ENCODE measurements at places on chromosomes 3 and 15. TPM values are rescaled to one million over a fixed set of nuclear protein-coding genes. Genes with fewer than 3 reads are reported as not detected.

CD80 gene
- not detected for total RNA-seq

AMT gene
- total RNA-seq: 6.0 TPM

DNA sequence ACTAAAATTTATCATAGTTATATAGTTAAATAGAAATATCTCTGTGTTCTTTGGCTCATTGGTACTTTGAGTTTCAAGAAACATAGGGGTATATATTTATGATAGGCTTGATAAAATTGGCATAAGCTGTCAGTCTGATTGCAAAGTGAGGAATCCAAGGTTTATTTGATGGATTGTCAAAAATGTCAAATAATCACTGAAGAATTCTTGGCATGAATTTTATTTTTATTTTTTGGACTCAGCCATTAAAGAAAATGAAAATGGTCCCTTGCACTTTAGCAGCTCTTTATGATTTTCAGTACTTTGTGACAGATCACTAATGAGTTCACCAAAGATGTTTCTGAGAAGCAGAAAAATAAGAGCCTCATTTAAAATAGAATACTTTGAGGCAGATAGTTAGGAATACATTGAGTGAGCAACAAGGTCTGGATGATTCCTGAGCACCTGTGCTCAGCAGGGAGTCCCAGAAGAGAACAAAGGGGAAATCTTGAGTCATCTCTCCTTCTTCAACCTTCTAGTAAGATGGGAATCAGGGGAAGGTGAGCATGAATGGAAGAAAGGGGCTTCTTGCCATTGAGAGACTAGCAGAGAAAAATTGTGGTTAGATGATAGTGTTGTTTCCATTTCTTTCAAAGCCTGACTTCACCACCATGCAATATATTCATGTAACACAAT lies 85.3 kb upstream of the VEPH1 start:
- H3K4me3 ChIP-seq: no peak overlapping the region
- no peak overlapping the region for H3K27ac ChIP-seq
- no peak for DNase-seq

CD96 gene
- 0.23 TPM for total RNA-seq

DNA sequence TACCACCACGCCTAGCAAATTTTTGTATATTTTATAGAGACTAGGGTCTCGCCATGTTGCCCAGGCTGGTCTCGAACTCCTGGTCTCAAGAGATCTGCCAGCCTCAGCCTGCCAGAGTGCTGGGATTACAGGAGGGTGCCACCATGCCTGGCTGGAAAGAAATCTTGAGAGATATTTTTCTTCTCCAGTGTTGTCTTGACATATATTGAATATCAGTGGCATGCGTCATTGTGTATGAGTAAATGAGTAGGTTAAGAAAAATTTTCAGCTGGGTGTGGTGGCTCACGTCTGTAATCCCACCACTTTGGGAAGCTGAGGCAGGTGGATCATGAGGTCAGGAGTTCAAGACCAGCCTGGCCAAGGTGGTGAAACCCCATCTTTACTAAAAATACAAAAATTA lies 3.5 kb upstream of the PIF1 start:
- H3K27me3 ChIP-seq: no peaks in the 10 kb centered on the region
- peaks cover 19% of the 10 kb centered on the region for H3K4me1 ChIP-seq
- H3K27ac ChIP-seq: no peak overlapping the region
- no peaks in the 10 kb centered on the region for H3K36me3 ChIP-seq

DNA sequence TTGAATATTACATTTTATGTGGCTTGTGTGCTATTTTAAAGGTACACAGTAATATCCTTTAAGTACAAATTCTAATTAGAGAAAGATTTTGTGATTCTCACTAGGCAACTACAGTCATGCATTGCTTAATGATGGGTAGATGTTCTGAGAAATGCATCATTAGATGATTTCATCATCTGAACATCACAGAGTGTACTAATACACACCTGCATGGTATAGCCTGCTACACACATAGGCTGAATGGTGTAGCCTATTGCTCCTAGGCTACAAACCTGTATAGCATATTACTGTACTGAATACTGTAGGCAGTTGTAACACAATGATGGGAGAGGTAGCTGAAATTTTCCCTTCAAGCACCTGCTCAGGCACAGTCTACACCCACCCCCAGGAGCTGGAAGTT lies 217.4 kb upstream of the EOMES start:
- H3K27ac ChIP-seq: no peak overlapping the region
- H3K36me3 ChIP-seq: no peaks in the 10 kb centered on the region
- no peak for DNase-seq

GRCh38 chr15:81814882-81815455 lies 230.8 kb downstream of the MEX3B start:
- no peak overlapping the region for H3K27ac ChIP-seq
- no peaks in the 10 kb centered on the region for H3K27me3 ChIP-seq
- no peaks in the 10 kb centered on the region for H3K36me3 ChIP-seq
- peaks cover 1% of the 10 kb centered on the region for H3K4me1 ChIP-seq
- H3K4me3 ChIP-seq: no peak overlapping the region

GRCh38 chr15:78390826-78391225 lies 47.2 kb upstream of the IREB2 start:
- peak; percentile 24 for DNase-seq
- H3K4me1 ChIP-seq: peaks cover 12% of the 10 kb centered on the region
- H3K27me3 ChIP-seq: peaks cover 10% of the 10 kb centered on the region
- no peak overlapping the region for H3K27ac ChIP-seq
- H3K36me3 ChIP-seq: no peaks in the 10 kb centered on the region
- H3K4me3 ChIP-seq: no peak overlapping the region

- no peak overlapping the region for H3K4me3 ChIP-seq
- peaks cover 11% of the 10 kb centered on the region for H3K4me1 ChIP-seq
- peaks cover 9% of the 10 kb centered on the region for H3K27me3 ChIP-seq
- no peak overlapping the region for H3K27ac ChIP-seq
- no peaks in the 10 kb centered on the region for H3K36me3 ChIP-seq
Observed at GRCh38 chr15:69787791-69788190, 309.9 kb downstream of the TLE3 start.

SLC15A2 gene
- 0.92 TPM for total RNA-seq

DNA sequence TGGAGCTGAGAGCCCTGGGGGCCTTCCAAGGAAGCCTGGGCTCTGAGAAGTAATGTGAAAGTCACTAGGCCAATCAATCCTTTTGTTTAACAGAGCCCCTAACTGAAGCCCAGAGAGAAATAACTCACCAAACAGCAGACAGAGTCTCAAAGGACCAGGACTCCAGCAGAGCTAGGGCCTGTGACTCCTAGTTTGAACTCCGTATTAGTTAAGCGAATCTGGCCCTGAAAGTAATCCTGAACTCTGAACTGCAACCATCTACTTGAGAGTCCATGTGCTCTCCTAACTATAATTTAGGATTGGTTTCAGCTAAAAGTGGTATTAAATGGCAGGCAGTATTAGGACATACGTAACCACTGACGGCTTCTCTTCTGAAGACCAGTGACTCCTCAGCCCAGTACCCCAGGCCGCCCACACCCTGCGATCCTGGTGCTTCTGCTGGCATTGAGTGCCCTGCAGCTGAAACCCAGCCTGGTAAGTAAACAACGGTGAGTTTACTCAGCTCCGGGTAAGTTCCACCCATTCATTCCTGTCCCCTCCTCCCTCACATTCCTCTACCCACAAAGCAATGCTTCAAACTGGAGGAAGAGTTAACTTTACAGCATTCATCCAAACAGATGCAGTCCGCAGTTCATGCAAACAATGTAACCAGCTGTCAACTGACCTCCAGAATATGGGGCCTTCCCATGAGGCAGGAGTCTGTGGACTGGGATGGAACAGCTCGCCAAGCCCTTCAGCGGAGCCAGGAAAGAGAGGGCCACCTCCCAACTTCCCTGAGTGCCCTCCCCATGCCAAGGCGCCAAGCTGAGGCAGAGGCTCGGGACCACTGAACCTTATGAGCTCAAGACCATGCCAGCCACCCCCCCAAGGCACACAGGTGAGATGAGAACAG lies 7.3 kb downstream of the MYO5C start:
- H3K27ac ChIP-seq: peak overlapping the region; percentile 38
- no peaks in the 10 kb centered on the region for H3K36me3 ChIP-seq
- H3K4me3 ChIP-seq: no peak overlapping the region
- H3K4me1 ChIP-seq: peaks cover 16% of the 10 kb centered on the region

RBP2 gene
- not detected for total RNA-seq

GRCh38 chr3:127734754-127735473 lies 62.2 kb downstream of the ABTB1 start:
- H3K27me3 ChIP-seq: no peaks in the 10 kb centered on the region
- no peak for DNase-seq
- peak overlapping the region; percentile 40 for H3K4me3 ChIP-seq
- H3K36me3 ChIP-seq: peaks cover 1% of the 10 kb centered on the region
- H3K27ac ChIP-seq: peak overlapping the region; percentile 98

- no peak for DNase-seq
- H3K36me3 ChIP-seq: no peaks in the 10 kb centered on the region
- H3K4me1 ChIP-seq: peaks cover 23% of the 10 kb centered on the region
- no peaks in the 10 kb centered on the region for H3K27me3 ChIP-seq
Observed at GRCh38 chr3:150264561-150265279, 143.4 kb upstream of the TSC22D2 start.

DNA sequence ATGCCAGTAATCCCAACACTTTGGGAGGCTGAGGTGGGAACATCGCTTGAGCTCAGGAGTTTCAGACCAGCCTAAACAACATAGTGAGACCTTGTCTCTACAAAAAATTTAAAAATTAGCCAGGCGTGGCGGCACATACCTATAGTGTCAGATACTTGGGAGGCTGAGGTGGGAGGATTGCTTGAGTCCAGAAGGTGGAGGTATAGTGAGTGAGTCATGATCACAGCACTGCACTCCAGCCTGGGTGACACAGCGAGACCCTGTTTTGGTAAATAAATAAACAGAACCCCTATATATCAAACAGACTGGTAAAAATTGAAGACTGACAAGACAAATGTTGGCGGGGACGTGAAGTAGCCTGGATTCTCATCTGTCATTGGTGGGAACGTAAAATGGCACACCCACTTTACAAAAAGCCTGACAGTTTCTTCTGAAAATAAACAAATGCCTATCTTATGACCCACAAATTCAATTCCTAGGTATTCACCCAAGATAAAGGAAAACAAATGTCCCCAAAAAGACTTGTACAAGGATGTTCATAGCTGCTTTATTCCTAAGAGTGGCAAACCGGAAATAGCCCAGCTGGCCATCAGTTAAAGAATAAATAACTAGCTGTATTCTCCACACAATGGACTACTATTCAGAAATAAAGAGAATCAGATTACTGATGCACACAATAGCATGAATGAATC lies 47.0 kb upstream of the GK5 start:
- no peaks in the 10 kb centered on the region for H3K36me3 ChIP-seq
- no peaks in the 10 kb centered on the region for H3K27me3 ChIP-seq
- H3K4me1 ChIP-seq: peaks cover 19% of the 10 kb centered on the region
- no peak overlapping the region for H3K4me3 ChIP-seq

- H3K4me3 ChIP-seq: no peak overlapping the region
- no peak for DNase-seq
- H3K4me1 ChIP-seq: peaks cover 24% of the 10 kb centered on the region
- no peaks in the 10 kb centered on the region for H3K36me3 ChIP-seq
- H3K27me3 ChIP-seq: no peaks in the 10 kb centered on the region
- H3K27ac ChIP-seq: peak overlapping the region; percentile 4
Observed at GRCh38 chr3:7682822-7683229, 818.8 kb upstream of the LMCD1 start.

LMAN1L gene
- total RNA-seq: not detected

GOLGA8S gene
- total RNA-seq: 0.32 TPM

DNA sequence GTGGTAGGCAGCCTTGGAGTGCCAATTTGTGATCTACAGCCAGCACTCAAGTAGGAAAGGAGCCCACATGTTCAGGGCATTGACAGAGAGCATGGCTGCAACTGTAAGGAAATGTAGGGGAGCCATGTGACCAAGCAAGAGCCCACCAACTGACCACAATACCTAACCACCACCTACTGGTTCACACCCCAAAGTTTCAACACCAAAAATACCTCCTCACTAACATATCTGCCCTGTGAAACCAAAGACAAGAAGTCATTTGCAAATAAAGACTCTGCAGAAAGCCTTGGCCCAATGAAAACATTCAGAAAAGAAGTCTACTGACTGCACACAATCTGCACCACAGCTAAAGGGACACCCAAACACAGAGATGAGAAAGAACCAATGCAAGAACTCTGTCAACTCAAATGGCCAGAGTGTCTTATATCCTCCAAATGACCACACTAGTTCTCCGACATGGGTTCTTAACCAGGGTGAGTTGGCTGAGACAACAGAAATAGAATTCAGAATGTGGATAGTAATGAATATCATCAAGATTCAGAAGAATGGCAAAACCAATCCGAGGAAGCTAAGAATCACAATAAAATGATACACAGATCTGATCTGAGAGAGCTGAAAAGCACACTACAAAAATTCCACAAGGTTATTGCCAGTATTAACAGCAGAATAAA lies 40.6 kb downstream of the SLC9C1 start:
- H3K27me3 ChIP-seq: peaks cover 11% of the 10 kb centered on the region
- no peak overlapping the region for H3K4me3 ChIP-seq
- no peak overlapping the region for H3K27ac ChIP-seq
- no peaks in the 10 kb centered on the region for H3K4me1 ChIP-seq
- H3K36me3 ChIP-seq: peaks cover 2% of the 10 kb centered on the region
- no peak for DNase-seq

DNA sequence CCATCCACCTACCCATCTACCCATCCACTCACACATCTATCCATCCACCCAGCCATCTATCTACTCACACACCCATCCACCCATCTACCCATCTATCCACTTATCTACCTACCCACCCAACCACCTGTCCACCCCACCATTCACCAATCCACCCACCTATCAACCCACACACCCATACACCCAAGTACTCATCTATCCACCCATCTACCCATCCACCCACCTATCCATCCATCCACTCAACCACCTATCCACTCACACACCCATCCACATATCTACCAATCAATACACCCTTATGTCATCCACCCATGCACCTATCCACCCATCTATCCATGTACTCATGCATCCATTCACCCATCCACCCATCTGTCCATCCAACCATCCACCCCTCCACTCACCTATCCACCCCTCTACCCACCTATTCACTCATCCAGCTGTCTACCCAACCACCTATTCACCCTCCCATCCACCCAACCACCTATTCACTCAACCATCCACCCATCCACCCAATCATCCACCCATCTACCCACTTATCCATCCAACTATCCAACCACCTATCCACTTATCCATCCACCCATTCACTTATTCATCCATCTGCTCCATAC lies 109.8 kb downstream of the CHSY1 start:
- H3K4me3 ChIP-seq: no peak overlapping the region
- H3K36me3 ChIP-seq: no peaks in the 10 kb centered on the region
- peaks cover 26% of the 10 kb centered on the region for H3K4me1 ChIP-seq
- DNase-seq: no peak

DOCK3 gene
- total RNA-seq: 0.17 TPM

Data from chondrocyte (in vitro differentiated cells).